Breast epithelium (tissue), 4 donors: ENCODE measurements at places on chromosomes 5 and 9. TPM values are rescaled to one million over a fixed set of nuclear protein-coding genes. Genes with fewer than 3 reads are reported as not detected.

Gene SLC36A3
- total RNA-seq = not detected

Gene PDE8B
- total RNA-seq = 8.6 TPM

Gene CTXN3
- total RNA-seq = not detected

Gene KCNV2
- not detected for total RNA-seq

DNA sequence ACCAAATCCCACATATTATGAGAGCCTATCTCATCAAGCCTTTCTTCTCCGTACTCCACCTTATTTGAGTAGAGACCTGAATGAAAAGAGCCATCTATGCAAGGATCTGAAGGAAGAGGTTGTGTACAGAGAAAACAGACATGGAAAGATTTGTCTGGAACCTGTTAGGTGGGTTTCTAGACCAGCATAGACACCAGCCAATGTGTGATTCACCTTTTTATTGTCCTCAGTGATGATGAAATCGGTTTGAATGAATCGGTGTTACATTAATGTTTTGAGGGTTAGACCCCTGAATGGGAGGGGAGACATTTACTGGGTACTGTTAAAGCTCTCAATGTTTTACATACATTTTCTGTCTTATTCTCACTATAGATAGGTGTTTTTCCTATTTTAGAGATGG lies 223.6 kb downstream of the NMUR2 start:
- no peak for DNase-seq

GRCh38 chr5:126998201-126998631 lies 32.1 kb downstream of the MARCHF3 start:
- no peak for DNase-seq

DNA sequence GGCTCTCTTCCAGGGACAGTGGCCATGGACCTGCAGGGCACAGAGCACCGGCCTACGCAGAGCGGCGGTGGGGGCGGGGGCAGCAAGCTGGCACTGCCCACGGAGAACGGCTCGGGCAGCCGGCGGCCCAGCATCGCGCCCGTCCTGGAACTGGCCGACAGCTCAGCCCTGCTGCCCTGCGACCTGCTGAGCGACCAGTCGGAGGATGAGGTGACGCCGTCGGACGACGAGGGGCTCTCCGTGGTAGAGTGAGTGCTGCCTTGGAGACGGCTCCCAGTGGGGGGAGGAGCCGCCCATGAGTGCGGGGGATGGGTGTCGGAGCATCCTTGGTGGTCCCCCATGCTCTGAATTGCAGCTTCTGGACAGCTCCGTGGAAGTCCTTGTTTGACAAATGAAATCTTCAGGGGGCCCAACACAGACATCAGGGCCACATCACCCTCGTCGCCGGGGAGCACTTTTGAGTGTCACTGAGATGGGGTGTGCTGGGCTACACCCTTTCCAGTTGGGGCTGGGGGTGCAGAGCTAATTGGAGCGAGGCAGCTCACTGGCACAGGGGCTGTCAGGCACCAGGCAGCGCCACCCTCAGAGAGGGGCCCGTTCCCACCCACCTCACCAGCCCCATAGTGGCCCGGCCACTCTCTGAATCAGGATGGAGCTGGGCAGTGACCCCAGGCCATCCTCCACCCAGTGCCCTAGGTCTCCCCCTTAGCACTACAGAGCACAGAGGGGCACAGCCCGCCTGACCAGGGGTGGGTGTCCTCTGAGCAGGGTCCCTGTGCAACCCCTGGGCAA lies 70.9 kb downstream of the KCNT1 start:
- DNase-seq = no peak

GRCh38 chr5:15371184-15371583 lies 128.8 kb upstream of the FBXL7 start:
- no peak for DNase-seq

DNA sequence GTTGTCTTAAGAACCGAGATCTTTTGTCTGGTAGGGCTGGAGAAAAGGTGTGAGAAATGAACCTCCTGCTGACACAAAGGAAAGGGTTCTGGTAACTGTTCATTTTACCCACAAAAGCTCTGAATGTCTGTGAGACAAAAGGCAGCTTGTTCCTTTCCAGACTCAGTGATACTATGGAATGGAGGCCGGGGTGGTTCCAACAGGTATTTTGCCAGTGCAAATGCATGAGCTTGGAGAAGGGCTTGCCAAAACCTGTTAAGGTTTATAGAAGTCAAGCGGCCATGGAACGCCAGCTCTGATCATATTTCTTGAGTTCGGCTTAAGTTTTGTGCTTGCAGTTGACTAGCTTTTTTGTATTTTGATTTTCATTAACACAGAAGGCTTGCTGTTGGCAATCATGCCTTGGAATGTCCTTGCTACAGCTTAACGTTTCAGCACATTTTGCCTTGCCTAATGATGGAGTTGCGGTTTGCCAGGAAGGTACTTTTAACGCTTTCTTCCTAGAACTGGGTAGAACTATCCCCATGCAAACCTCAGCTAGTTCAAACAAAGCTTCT lies 328.6 kb downstream of the PIK3R1 start:
- no peak for DNase-seq

DNA sequence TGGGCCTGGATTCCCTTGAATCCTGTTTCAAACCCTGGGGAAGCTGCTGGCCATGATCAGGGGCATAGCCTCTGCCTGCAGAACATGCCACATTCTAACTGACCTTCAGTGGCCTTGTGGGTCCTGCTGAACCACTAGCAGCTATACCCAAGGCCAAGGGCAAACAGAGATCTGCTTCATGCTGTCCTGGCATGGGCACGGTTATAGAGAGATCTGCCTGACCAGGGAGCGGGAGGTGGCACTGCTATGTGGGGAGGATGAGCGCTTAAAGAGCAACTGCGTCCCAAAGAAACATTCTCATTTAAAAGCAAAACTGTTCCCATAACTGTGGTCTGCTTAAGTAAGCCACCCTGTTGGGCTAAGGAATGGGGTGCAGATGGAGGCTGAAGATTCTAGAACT lies 36.5 kb upstream of the SYNPO start:
- no peak for DNase-seq

GRCh38 chr5:72452515-72453245 lies 54.5 kb downstream of the ZNF366 start:
- no peak for DNase-seq

- no peak for DNase-seq
These were observed 36.8 kb downstream of the PHF2 start for GRCh38 chr9:93613174-93613573.

- DNase-seq = no peak
These were observed 26.7 kb downstream of the ALDH7A1 start for GRCh38 chr5:126568206-126568755.

DNA sequence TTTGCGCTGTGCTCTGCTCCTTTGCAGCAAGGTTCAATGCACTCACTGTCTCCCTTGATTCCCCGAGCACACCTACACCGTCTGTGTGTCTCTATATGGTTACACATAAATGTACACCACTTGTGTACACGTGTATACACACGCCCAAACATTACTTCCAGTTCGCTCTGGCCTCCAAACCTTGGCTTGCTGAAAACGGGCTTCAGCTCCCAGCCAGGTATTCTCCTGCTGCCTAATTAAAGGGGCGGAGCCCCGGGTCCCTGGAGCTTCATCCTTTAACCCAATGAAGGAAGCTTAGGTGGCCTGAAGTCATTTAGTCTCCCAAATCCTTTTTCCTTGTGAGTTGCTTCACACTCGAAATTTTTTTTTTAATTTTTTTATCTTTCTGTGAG lies 4.6 kb downstream of the ISL1 start:
- DNase-seq = no peak

- DNase-seq = no peak
These were observed 103.9 kb upstream of the DMRT1 start for GRCh38 chr9:737400-738120.

GRCh38 chr9:112028242-112029221 lies 131.9 kb downstream of the UGCG start:
- no peak for DNase-seq
